ENCODE measurements at places on chromosomes 5 and 9. TPM values are rescaled to one million over a fixed set of nuclear protein-coding genes. Genes with fewer than 3 reads are reported as not detected.

PRUNE2 gene
- total RNA-seq, result 67.7 TPM

ARHGEF28 gene
- 23.8 TPM for total RNA-seq

ARHGEF37 gene
- total RNA-seq, result 8.2 TPM

IL13 gene
- not detected for total RNA-seq

RAPGEF1 gene
- total RNA-seq, result 9.9 TPM

MPDZ gene
- 86.0 TPM for total RNA-seq

SAXO1 gene
- total RNA-seq, result under 0.01 TPM

KIF4B gene
- not detected for total RNA-seq

Measured in regular cardiac myocyte (primary cell).